Activated T-helper 1 cell treated with anti-CD3 and anti-CD28 coated beads, Interleukin-12 subunit alpha, Interleukin-12 subunit beta, Interleukin-2, Interleukin-4 antibody, amounts not matched to agents 30 ng/mL and 10 ng/mL and 1 ng/mL, durations not matched to agents 14 hours and 24 hours and 36 hours (primary cell): ENCODE measurements at places on chromosomes 1 and 21. TPM values are rescaled to one million over a fixed set of nuclear protein-coding genes. Genes with fewer than 3 reads are reported as not detected.

SETSIP gene
- total RNA-seq: not detected in 2 replicates

GRCh38 chr1:23645338-23645737, 46.3 kb upstream of the RPL11 start:
- H3K36me3 ChIP-seq: no peaks in the 10 kb centered on the region
- no peak for DNase-seq
- H3K4me1 ChIP-seq: no peaks in the 10 kb centered on the region
- peaks cover 11% of the 10 kb centered on the region for H3K27me3 ChIP-seq
- H3K27ac ChIP-seq: no peak overlapping the region
- no peak overlapping the region for H3K4me3 ChIP-seq

DNA sequence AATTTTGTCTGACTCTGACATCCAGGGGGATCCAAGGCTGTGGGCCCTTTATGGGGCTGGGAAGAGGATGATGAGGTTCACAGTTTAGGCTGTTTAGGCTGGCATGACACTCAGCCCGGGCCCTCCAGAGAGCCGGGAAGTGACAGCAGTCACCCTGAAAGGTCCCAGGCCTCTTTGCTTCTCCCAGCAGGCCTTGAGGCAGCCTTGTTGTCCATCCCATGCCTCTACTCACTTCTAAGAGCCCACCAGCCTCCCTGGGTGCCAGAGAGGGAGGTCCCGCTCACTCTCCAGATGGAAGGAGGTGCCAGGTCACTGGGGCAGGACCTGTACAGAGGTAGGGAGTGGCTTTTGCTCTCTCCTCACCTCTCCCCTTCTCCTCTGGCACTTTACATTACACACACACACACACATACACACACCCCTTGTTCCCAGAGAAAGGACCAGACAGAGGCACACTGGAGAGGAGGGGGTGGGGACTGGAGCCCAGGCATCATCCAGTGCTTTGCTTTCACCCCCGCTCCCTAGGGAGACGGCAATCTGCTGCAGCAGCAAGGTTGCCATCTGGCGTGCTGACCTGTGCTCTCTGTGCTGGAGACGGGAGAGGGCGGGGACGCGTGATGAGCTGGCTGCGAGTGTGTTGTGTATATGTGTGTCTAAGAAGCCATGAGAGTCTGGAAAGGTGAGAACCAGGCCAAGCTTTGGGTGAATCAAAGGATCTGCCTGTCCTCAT, 4.6 kb downstream of the KLHDC8A start:
- no peaks in the 10 kb centered on the region for H3K4me1 ChIP-seq
- H3K27ac ChIP-seq: no peak overlapping the region
- H3K36me3 ChIP-seq: no peaks in the 10 kb centered on the region
- peaks cover 17% of the 10 kb centered on the region for H3K27me3 ChIP-seq
- no peak for DNase-seq

CRP gene
- total RNA-seq: not detected in 2 replicates

GRCh38 chr1:223706077-223706973, 6.0 kb upstream of the CAPN2 start:
- DNase-seq: no peak
- H3K4me3 ChIP-seq: no peak overlapping the region
- H3K36me3 ChIP-seq: peaks cover 2% of the 10 kb centered on the region
- peaks cover 56% of the 10 kb centered on the region for H3K4me1 ChIP-seq
- no peak overlapping the region for H3K27ac ChIP-seq

DNA sequence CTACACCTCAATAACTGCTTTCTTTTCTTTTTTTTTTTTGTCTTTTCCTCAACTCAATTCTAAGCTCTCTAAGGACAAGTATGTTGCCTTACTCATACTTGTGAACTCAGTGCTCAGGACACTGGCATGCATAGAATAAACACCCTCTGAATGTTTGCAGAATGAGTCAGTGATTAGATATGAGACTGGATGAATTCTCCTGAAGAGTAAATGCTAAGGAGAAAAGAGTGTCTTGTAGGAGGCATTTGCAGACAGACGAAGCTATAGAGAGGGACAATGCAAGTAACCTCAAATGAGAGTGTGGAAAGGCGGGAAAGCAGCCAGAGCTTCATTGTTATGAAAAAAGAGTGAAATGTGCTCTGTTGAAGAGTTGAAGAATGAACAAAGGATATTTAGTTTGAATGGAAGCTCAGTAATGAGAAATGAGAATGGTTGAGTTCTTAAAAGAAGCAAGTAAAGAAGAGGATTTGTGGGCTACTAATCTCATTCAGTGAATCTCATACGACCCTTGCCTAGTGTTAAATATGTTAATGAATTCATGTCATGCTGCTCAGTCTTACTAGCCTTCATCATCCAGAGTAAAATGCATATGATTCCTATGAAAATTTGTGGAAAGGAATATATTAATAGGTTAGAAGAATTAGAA, 166.1 kb upstream of the DPYD start:
- no peaks in the 10 kb centered on the region for H3K4me1 ChIP-seq
- H3K27ac ChIP-seq: no peak overlapping the region
- H3K36me3 ChIP-seq: no peaks in the 10 kb centered on the region
- H3K27me3 ChIP-seq: no peaks in the 10 kb centered on the region

GRCh38 chr1:172941945-172942344, 108.8 kb downstream of the TNFSF18 start:
- no peak overlapping the region for H3K27ac ChIP-seq
- H3K27me3 ChIP-seq: peaks cover 24% of the 10 kb centered on the region
- H3K4me1 ChIP-seq: peaks cover under 1% of the 10 kb centered on the region
